ENCODE measurements at places on chromosomes 5 and 9.

GRCh38 chr5:122499585-122499984 lies 187.5 kb downstream of the SNCAIP start:
- no peak for DNase-seq

- no peak for DNase-seq
These were observed 151.4 kb downstream of the KDM4C start for GRCh38 chr9:6909181-6909580.

DNA sequence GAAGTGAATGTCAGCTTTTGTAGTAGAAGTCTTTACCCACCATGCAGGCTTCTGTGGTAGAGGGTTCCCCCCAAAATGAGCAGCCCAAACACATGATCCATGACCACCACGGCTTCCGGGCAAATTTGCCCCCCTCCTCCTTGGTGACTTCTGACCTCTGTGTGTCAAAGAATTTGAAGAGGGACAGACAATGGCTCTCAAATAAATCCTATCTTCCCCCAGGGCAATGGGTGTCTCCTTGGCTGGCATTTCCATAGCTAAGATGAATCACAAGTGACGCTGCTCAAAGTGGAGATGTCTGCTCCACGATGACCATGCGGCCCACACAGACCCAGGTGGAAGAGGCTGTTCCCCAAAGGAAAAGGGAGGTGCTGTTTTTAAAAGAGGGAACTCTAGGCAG lies 30.2 kb upstream of the BOD1 start:
- DNase-seq, result no peak

- DNase-seq, result peak; percentile 36
These were observed 30.4 kb upstream of the IER5L start for GRCh38 chr9:129208207-129209032.

DNA sequence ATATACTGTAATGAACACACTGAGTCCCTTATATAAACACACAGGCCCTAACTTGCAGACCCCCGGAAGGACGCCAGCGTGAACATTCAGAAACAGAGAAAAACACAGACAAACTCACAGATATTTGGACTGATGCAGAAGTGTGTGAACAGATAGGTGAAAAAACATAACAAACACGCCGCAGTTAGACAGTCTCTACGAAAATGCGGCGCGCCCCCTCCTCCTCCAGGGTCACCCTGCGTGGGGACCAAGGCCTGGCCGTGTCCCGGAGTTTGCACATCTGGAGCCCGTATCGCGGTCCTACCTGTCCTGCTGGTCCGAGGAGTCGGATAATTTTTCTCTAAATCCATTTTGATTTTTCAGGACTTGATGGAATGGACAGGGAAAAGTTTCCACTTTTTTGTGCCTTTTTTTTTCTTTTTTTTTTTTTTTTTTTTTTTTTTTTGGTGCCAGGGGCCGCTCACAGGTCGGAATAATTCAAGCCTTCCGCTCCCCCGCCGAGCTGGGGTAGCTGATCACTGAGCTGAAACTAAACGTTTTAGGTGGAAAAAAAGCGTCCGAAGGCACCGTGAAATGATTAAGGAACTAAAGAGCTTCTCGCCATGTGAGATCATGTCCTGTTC lies at the start of gene PAX5:
Gene PAX5 (minus strand): TSS at position 587 of the 623 bp plus-strand sequence. CDS start 237 bp downstream, at position 350.
- no peak for DNase-seq

- DNase-seq, result no peak
These were observed 188.1 kb upstream of the EFNA5 start for GRCh38 chr5:107858788-107859187.

DNA sequence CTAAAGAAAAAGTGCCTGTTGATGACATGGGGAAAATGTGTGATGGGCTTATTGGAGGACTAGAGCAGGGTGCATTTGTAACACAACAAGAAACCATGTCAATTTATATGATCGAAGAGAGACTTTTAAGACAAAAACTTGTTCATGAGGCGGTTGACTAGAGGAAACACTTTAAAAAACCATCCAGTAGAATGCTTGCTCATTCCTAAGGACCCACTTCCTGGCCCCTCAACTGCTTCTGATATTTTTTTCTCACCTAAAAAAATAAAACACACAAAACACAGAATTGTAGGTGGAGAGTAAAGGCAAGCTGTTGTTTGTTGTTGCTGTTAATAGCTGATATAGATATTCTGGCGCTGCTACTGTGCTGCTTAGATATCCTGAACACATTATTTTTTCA lies 50.6 kb downstream of the SPIN1 start:
- DNase-seq, result no peak

DNA sequence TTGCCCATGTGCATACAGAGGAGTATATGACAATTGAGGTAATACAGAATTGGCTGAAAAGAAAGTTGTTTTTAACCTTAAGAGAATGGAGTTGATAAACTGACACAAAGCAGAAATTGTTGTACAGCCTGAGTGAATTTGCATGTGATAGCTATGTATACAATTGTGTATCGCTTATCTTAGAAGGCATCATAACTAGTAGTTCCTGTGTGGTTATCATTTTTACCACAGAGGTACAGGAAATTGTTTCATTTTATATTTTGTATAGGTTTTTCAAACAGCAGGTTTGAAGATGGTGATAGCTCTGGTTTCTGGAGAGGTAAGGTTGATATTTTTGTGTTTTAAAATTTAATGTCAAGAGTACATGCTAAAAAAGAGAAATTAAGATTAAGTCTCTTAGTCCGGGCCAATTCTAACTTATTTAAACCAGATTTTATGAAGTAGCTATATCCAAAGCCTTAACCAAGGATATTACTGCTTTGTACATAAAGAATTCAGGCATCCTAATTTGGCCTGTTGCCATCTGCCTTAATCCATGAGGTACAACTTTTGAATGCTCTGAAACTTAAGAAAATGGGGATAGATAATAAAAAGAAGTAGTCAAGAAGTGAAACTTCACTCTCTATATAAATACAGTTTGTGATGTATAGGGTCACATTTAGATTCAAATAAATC lies 26.0 kb downstream of the DDX4 start:
- DNase-seq, result no peak

DNA sequence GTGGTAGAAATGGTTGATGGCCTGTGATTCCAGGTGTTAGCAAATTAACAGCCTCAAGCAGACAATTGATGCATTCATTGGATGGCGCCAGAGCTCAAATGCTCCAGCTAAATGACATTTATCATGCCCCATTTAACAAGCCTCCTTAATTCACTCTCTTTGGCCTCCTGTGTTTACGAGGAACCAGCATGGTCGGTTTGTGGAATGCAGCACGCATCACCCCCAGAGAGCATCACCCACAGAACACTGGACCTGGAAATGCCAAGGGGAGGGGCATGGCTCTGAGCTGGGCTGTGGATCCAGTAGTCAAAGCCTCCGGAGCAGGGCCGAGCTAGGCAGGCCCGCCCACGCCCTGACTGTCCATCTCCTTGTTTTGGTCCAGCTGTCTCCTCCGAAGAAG lies 434.0 kb downstream of the GADD45G start:
- no peak for DNase-seq

DNA sequence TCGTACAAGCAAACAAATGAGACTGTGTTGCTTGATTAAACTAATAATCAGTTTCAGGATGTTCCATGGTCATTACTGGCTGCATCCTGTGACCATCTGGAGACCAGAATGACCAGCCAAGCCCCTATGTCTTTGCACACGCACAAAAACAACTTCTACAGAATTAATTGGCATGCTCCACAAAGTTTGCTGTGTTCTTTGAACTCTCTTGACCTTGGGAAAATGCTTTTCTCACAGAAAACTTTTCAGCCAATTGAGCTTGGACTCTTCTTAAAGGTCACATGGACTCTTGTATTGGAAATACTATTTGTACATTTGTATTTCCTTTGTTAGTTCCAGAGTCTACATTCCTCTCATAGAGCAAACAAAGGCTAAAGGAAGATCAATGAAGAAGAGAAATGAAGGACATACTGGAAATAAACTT lies 147.8 kb downstream of the ARRDC3 start:
- no peak for DNase-seq

DNA sequence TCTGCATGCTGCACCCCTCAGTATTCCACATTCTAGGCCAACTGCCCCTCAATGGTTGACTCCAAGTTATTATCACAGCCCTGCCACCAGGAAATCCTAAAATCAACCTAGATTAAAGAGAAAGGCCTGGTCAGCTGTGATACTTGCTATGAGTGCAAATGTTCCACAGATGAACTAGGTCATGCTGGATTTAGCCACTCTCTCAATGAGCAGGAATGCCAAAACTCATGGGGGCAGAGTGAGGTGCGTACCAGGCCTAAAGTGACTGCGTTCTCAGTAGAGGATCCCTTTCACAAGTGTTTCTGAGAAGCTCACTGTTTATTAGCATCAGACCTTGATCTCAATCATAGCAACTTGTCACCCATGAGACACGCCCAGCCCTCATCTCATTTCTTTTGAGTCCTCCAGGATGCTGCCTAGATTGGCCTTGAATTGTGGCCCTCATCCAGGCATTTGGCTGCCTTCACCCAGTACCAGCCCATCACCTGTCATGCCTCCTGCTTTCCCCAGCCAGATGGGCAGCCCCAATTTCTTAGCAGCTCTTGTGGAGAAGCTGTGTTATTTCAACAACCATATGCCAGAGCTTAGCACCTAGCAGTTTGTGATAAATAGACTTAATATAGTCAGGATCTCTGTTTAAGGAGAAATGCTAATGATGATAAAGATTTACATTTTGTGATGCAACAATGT lies 383.9 kb downstream of the CTNND2 start:
- DNase-seq, result no peak

- no peak for DNase-seq
These were observed 76.9 kb upstream of the NFIL3 start for GRCh38 chr9:91500509-91501014.

- no peak for DNase-seq
These were observed 77.3 kb upstream of the ZNF366 start for GRCh38 chr5:72584466-72584865.

GRCh38 chr5:15587916-15588315 lies 87.9 kb downstream of the FBXL7 start:
- no peak for DNase-seq

- no peak for DNase-seq
These were observed 83.7 kb upstream of the DNAH5 start for GRCh38 chr5:14028188-14028587.

DNA sequence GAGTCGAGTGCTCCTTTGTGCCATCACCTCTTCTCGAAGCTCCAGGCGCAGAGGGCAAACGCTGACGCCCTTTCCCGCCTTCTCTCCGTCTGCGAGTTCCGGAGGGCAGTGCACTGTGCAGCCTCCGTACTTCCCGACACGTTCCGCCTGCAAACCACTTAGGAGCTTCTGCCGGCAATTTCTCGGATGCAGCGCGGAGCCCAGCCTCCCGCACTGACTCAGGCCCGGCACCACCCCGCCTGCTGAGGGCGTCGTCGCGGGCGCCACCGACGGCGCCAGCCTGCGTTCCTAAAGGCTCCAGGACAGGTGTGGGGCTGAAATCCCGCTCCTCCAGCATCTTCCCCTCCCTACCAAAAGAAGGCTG lies 9.3 kb upstream of the TRIM36 start:
- DNase-seq, result no peak

DNA sequence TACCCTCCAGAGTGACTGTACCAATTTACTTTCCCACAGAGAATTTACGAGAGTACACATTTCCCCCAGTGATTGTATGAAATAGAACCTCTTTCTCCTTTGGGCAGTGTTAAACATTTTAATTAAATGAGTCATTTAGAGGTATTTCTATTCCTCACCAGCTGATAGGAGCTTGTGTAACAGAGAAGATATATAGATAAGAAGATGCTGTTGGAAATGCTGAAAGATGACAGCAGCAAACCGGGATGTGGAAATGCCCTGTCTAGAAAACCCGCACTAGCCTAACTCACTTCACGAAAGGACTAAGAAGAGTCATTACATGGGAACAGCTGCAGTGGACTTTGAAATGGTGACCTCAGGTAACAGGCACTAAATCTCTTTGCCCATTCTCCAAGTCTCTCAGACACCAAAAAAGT lies 68.3 kb downstream of the LPAR1 start:
- no peak for DNase-seq

- no peak for DNase-seq
These were observed 1.2 kb upstream of the UBE2R2 start for GRCh38 chr9:33815781-33816180.

DNA sequence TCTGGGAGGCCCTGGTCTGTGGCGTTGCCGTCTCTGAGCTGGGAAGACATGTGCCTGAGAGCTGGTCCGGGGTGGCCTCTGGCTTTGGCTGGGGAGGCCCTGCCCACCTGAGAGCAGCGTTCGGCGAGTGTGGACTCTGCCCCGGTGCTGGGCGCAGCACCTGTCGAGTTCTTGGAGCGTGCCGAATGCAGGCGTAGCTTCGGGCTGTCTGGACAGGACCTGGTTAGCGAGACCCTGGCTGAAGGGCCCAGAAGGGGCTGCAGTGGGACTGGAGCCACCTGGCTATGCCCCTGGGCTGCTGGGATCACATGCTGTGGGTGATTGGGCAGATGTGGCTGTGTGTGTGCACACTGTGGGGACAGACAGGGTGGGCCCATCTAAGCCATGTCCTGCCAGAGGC lies 56.5 kb downstream of the RXRA start:
- no peak for DNase-seq

DNA sequence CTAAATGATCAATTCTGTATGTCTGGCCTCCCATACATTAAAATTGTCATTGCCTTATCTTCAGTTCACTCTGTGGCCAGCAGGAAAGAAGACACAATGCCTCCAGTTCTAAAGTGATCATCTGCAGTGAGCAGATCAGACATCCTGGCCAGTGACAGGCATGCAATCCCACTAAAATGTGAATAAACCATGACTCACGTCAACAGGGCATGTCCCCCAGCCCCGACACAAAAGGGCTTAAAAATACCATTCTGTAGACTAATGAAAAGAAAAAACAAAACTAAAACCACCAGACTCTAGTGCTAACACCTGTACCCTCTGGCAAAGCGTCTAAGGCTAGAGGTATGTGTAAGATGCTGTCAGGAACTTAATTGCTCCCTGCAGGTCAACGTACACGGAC lies 38.5 kb downstream of the DDX31 start:
- no peak for DNase-seq

DNA sequence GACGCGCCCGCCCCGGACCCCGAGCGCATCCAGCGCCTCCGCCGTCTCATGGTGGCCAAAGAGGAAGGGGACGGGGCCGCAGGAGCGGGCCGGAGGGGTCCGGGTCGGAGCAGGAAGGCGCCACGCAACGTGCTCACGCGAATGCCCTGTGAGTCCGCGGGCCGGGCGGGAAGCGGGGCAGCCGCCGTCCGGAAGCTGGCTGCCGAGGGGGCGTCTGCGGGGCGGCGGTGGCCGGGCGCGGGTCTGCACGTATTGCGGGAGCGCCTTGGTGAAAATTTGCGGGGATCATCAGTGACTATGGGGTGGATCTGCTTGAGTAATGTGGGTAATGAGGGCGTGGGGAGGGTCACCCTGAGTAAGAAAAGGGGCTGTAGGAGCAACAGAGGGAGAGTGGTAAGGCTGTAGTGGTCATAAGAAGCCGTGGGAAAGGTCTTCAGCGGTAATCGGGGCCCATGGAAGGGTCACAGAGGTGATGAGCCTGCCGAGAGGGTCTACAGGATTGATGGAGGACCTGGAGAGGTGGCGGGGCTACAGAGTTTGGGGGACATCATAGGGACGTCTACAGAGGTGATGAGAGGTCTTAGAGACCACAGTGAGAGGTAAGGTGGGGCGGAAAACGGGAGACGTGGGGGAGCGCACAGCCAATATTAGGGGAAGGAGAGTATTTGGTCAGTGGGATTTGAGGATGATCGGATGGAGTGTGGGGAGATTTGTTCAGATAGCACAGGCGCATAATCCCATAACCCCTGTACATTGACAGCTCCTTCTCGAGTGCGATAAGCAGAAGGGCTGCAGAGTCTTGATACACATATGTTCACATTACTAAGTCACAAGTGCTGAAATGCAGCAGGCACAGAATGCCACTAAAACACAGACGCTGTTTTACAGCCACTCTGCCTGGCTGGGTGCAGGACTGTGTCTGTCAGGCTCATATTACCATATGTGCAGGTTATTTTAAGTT lies 819 bp downstream of the LSM11 start:
- no peak for DNase-seq
